ENCODE measurements at places on chromosomes 11 and 22. TPM values are rescaled to one million over a fixed set of nuclear protein-coding genes. Genes with fewer than 3 reads are reported as not detected.

The EXPH5 gene
- 0.41 TPM for polyA plus RNA-seq

The SAA4 gene
- not detected for polyA plus RNA-seq

The ANGPTL5 gene
- polyA plus RNA-seq: 2.7 TPM

The ZP1 gene
- 0.16 TPM for polyA plus RNA-seq

The PHLDA2 gene
- polyA plus RNA-seq: 2.0 TPM

The MRGPRG gene
- not detected for polyA plus RNA-seq

The OR8H3 gene
- not detected for polyA plus RNA-seq
